ENCODE measurements at places on chromosomes 2 and 18. TPM values are rescaled to one million over a fixed set of nuclear protein-coding genes. Genes with fewer than 3 reads are reported as not detected.

The IGFBP5 gene
- 769 TPM for polyA plus RNA-seq

The COL5A2 gene
- 5.1 TPM for polyA plus RNA-seq

- DNase-seq = no peak
Measured at GRCh38 chr18:36372903-36373311, 75.4 kb downstream of the FHOD3 start.

GRCh38 chr2:108082978-108083377, 96.7 kb downstream of the SLC5A7 start:
- DNase-seq = no peak

DNA sequence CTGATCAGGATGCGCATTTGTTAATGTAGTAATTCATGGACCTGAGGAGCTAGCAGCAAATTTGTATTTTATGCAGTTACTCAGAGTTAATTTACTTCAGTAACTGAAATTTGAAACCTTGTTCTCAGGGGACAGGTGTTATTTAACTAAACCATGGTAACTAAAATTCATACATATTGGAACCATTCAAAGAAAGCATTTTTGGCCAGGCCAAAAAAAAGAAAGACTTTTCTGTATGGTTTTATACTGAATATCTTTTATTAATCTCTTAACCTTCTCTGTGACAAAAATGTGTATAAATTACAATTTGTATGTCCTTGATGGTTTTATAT, 4.4 kb upstream of the KLHL23 start:
- DNase-seq = no peak

The PARD3B gene
- polyA plus RNA-seq = 4.0 TPM

DNA sequence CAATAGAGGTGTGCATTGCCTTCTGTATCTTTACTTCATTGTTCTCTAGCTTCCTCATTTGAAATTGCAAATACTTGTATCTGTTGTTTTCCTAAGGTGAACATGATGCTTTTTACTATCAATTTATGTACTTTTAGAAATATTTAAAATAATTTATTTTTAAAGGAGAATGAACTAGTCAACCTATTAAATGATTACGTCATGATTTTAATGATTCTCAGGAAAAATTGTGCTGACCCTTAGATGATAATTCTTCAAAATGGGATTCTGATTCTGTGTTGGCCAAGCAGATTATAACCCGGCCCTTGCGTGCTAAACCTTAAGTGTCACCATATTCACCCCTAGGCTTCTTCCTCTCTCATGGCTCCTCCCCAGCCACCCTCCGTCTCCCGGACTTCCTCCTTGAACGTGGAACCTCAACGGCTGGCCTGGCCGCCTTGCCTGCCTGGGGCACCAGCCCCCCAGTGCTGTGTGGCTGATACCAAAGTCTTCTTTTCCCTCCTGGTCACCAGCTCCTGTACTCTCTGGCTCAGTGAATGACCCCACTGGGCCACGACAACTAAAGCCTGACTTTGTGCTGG, 292.0 kb downstream of the GBX2 start:
- no peak for DNase-seq

DNA sequence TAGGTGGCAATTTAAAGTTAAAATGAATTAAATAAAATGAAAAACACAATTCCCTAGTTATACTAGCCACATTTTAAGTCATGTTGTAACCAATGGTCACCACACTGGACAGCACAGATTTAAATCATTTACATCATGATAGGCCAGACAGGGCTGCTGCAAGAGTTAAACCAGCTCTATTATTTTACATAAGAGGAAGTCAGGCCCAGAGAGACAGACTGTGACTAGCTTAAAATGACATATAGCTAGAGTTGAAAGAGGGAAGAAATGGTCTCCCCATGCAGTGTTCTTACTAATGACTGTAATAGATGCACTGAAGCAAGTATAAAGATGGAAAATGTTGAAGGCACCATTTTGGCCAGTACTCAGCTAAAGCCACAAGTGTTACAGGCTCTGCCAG, 69.6 kb downstream of the SLC66A3 start:
- DNase-seq = no peak

The SLC30A3 gene
- polyA plus RNA-seq = 7.4 TPM

DNA sequence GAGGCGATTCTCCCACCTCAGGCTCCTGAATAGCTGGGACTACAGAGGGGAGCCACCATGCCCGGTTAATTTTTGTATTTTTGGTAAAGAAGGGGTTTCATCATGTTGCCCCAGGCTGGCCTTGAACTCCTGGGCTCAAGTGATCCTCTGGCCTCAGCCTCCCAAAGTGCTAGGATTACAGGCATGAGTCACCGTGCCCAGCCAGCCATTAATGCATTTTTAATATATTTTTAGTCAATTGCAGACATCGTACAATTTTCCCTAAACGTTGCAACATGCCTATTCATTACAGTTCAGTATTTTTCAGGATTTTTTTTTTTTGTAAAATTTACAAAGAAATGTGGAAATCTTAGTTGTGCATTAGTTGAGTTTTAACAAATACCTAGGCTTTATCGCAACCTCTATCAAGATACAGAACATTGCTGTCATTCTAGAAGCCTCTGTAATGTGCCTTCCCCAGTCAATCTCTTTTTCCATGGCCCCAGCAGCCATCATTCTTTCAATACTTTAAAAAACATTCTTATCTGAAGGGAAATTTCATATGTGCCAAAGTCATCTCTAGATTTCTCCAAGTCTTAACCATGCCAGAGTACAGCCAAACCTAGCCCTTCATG, 14.7 kb downstream of the NABP1 start:
- DNase-seq = no peak

- no peak for DNase-seq
Measured at GRCh38 chr2:69577467-69578197, 65.9 kb downstream of the AAK1 start.

The FAM228B gene
- 10.9 TPM for polyA plus RNA-seq

GRCh38 chr2:172962082-172962481, 113.6 kb upstream of the MAP3K20 start:
- no peak for DNase-seq

The VAMP5 gene
- 37.0 TPM for polyA plus RNA-seq

DNA sequence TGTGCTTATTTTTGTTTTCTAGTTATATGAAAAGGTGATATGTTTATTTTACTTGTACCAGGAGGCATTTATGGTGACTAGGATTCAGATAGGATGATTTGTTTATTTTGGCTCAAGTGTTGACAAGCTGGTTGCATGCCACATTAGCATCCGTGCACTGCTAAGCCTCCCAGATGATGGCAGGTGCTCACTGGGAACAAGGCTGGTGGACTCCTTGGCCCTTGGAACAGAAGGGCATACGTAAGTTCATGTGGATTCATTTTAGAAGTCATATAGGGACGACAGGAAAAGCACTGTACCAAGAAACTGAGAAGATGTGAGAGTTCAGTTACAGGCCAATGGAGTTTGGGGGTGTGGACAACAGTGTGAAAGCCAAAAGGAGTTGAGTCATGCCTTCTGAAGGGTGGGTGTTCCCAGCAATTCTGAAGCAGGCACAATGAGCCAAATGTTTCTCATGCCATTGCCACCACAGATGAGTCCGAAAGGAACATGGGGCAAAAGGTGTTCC, 166.2 kb downstream of the PHLPP1 start:
- DNase-seq = no peak

- peak; percentile 78 for DNase-seq
Measured at GRCh38 chr2:167595839-167596471, 651.4 kb downstream of the STK39 start.

The ST8SIA5 gene
- polyA plus RNA-seq = 45.0 TPM

DNA sequence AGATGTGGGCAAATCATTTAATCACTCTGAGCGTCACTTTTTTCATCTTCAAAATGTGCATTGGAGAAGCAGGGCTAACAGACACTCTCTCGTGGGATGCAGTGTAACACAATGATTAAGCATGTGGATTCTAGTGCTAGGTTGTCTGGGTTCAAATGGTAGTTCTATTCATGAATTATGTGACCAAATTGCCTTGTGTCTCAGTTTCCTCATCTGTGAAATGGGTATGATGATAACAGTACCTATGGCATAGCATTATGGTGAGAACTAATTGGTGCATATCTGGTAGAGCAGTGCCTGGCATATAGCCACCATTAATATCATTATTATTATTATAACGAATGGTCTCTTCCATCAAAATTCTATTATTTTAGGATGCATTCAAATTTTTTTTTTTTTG, 142.4 kb upstream of the SIX3 start:
- no peak for DNase-seq

The TEKT4 gene
- polyA plus RNA-seq = not detected

DNA sequence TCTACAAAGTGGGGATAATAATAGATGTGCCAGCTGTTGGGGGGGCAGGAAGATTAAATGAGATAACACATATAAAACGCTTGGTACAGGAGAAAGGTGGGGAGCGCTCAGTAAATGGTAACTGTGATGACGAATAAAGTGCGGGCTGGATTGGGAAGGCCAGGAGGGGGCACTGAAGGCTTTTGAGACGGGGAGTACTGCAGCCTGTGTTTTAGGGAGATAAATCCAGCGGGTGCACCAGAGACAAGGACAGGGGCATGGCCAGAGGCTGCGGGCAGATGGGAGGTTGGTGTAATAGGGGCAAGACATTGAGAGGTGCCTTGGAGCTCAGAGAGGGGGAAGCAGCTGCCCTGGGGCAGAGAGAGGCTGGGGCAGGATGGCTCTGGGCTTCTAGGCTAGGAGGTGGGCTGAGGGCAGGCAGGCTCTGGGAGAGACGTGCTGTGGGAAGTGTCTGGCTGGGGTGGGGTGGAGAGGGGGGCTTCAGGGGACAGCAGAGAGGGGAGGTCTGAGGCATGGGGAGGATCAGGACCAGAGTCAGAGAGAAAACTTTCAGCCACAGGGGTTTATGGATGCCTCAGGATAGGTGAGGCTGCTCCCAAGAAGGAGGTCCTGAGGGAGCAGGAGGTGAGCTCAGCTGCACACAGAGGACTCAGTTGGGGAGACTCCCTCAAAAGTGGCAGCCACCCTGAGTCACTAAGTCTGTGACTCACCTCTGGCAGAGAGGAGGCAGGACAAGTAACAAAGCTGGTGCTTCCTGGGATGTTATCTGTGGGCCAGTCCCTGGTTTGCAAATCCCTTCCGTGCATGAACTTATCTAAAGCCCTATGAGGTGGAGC, 18.8 kb downstream of the TEX44 start:
- DNase-seq = no peak

DNA sequence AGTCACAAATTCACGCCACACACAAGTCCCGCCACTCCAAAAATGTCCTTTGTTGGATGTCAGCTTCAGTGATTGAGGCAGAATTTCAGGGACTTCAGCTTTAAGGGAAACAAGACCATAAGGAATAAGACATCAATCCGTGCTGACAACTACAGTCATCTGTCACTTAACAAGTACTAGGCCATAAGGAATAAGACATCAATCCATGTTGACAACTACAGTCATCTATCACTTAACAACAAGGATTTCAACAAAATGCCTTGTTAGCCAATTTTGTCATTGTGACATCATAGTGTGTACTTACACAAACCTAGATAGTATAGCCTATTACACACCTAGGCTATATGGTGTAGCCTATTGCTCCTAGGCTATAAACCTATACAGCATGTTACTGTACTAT, 58.0 kb downstream of the ANTXR1 start:
- DNase-seq = no peak

The SLC5A7 gene
- not detected for polyA plus RNA-seq

The ZBTB7C gene
- 20.7 TPM for polyA plus RNA-seq

The CPLX4 gene
- not detected for polyA plus RNA-seq

DNA sequence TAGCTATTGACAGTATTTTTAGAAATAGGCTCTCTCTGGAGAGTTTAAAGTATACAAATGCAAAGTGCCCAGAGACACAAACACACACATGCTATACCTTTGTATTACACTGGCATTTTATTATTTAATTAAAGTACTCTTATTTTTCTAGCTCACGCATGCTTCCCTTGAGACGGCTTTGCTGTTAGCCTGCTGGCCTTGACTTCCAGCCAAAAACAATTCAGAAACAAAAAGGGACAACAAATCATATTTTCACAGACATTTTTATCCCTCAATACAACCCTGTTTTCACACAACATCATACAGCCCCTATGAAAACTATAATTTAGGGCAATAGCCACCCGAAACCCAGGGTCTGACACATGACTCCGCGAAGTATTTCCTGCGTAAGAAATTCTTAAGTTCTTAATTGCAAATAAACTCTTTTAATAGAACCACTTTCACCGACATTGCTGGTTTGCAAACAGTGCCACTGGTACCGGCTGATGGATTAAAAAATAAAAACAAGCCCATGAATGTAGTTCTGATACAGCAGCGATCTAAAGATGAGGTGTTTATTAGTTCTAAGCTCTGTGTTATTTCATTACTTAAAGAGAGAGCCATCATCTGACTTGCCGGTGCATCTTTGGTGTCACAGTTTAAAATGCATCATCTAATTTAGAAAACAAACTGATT, 185.1 kb downstream of the TCF4 start:
- no peak for DNase-seq

GRCh38 chr2:201275069-201275468, 14.7 kb downstream of the CASP8 start:
- DNase-seq = no peak

DNA sequence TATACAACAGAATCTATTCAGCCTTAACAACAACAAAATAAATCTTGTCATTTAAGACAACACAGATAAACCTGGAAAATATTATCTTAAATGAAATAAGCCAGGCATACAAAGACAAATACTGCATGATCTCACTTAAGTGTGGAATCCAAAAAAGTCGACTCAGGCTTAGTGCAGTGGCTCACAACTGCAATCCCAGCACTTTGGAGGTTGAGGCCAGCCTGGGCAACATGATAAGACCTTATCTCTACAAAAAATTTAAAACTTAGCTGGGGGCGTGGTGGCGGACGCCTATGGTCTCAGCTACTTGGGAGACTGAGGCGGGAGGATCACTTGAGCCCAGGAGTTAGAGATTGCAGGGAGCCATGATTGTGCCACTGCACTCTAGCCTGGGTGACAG, 75.2 kb upstream of the RNU4ATAC start:
- no peak for DNase-seq

The STON1 gene
- 0.95 TPM for polyA plus RNA-seq

The TSGA10 gene
- 4.8 TPM for polyA plus RNA-seq

GRCh38 chr18:59229191-59229590, 9.2 kb downstream of the GRP start:
- DNase-seq = no peak

DNA sequence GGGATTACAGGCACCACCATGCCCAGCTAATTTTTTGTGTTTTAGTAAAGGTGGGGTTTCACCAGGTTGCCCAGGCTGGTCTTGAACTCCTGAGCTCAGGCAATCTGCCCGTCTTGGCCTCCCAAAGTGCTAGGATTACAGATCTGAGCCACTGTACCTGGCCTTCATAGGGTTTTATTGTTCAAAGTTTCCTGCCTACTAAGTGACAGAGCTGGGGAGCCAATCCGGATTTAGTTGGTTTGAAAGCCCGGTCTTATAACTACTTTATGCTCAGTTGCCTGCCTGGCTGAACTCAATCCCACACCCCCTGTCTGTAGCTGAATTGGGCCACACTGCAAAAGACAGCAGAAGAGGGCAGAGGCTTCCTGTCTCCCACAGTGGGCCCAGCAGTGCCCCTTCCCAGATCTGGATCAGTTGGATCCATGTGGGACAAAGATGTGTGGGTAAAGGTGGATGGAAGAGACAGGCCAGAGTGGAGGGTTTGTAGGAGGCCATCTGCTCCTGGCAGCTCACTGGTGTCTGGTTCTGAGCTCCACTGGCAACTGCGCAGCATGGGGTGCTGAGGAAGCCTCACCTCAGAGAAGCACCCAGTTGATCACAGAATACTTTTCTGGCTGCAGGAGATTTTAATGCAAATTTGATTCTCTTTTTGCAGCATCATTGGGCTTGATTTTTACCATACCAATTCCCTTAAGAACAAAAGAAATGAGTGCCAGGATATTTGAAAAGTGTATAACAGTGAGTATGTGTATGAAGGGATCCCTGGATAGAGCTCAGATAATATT, 144.9 kb downstream of the DDX1 start:
- DNase-seq = peak; percentile 63

Data from brain (organoid and tissue), 16 donors.